ENCODE measurements at places on chromosomes 12 and 14.

- DNase-seq, result no peak
Observed at GRCh38 chr12:84779169-84779568, 133.4 kb downstream of the SLC6A15 start.

DNA sequence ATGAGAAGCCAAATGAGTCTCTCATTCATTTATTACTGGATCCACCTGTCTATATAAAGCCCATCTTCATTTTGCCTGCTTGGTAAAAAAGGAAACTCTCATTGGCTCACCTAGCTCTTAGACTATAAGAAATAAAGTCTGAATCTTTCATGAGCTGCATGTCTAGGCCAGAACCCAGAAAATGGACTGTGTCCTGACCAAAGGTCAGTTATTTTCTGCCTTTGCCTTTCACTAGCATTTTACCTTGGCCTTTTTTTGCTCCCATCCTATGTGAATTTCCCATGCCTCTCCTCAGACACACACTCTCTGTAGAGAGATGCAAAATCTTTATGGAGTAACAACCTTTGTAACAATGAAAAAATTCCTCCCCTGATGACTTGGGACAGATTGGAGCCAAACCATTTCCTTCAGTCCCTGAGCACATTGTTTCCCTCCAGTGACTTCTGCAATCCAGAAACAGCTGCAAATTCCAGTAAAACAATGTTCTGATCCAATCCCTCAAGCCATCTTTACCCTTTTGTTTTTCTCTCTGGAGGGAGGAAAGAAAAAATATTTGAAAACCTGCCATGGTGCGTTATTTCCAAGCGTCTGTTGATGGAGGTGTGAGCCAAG, 33.6 kb upstream of the MAP3K9 start:
- DNase-seq, result no peak

- DNase-seq, result peak; percentile 39
Observed at GRCh38 chr12:52221912-52222457, 11.1 kb upstream of the KRT7 start.

GRCh38 chr12:63037746-63038712, 103.1 kb upstream of the PPM1H start:
- no peak for DNase-seq

DNA sequence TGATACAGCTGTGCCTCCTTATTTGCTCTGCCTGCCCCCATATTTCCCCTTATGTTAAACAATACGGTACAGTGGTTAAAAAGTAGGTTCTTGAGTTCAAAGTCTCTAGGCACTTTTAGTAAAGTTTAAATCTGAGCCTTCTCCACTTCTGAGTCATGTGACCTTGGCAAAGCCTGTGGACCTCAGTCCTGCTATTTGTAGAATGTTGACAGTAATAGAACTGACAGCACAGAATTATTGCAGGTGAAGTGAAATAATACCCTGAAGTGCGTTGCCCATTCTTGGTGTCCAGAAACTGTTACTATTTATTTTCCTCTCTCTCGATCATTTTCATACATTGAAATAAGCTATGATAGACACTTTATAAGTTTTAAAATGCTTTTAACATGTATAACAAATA, 499.7 kb downstream of the EGLN3 start:
- no peak for DNase-seq

GRCh38 chr12:95173392-95174251, 43.6 kb downstream of the FGD6 start:
- no peak for DNase-seq

- no peak for DNase-seq
Observed at GRCh38 chr12:46362895-46363581, 9.5 kb downstream of the SLC38A2 start.

DNA sequence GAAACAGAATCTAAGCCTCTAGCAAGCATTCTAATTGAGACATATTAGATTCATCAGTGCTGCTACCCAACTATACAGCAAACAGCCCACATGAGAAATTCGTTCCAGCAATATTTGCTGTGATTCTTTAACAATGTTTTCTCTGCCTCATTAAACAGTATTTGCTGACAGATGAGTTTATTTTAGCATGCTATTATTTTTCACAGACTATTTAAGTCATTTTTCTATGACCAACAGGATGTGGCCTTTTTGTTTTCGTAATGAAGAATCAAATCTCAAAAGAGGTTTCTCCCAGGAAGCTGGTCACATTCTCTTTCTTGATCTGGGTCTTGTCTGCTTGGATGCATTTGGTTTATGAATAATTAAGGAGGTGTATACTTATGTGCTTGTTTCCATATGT, 23.2 kb upstream of the SERPINA12 start:
- peak; percentile 25 for DNase-seq

DNA sequence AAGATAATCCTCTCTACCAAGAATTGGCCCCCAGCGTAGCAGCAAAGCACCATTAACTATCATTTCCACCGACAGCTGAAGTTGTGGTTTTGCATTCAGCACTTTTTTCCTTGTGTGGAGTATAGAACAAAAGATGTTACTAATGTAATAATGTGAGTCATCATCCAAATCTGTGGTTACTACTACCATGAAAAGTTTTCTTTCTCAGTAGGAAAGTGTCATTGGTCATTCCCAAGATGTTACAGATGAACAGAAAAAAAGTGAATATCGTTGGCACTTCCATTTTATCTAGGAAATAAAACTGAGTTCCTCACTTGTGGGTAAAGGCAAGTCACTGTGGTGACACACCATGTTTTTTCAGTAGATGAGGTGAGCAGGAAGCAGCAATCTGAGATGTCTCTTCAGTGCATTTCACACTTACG, 30.3 kb upstream of the IFNG start:
- no peak for DNase-seq

DNA sequence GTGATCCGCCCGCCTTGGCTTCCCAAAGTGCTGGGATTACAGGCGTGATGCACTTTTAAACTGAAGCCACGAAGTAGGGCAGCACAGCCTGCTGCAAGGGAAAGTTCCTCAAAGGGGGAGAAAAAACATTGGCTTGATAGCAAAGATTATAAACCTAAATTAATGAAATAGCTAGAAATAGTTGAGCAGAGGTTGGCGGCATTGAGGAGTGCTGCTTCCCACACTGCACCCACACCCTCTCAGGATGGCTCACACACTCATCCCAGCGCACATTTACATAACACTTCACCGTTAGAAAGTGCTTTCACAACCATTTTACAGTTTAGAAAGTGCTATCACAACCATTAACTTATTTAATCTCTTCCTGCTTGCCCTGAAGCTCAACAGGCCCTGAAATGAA, 44.4 kb upstream of the TCL1A start:
- DNase-seq, result no peak

DNA sequence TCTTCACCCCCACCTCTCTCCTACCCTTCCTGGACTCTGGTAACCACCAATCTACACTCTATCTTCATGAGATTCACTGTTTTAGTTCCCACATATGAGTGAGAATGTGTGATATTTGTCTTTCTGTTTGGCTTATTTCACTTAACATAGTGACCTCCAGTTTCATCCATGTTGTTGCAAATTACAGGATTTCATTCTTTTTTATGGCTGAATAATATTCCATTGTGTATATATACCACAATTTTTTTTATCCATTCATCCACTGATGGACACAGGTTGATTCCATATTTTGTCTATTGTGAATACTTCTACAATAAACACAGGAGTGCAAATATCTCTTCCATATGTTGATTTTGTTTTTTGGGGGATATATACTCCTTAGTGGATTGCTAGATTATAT, 140.5 kb downstream of the OTOGL start:
- no peak for DNase-seq

DNA sequence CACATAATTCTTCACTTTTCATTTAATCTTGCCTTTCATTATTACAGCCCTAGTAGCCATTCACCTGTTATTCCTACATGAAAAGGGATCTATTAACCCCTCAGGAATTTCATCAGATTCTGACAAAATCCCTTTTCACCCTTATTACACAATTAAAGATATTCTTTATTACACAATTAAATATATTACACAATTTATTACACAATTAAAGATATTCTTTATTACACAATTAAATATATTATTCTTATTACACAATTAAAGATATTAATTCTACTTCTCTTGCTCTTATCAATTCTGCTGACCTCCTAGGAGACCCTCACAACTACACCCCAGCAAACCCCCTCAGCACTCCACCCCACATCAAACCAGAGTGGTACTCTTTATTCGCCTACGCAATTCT, 77.1 kb downstream of the SINHCAF start:
- DNase-seq, result no peak

DNA sequence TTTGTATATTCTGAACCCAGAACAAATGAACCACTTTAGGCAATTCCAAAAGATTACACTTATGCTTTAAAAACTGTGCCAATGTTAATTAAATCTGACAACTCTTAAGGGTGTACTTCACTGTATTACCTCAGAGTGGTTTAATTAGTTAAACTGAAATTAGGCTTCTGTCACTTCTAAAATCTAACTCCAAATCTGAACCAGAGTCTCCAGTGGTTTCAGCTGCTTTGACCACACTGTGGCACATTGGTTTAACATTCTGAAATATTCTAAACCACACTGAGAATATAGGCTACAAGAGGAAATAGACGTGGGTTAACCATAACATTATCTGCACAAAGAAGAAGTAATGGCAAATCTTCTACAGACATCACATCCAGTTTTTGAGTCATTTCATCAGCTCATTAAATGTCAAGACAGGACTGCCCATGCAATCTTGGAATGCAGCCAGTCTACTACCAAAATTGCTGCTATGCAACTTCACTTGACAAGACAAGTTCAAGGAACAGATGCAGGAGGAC, 94.8 kb downstream of the LRP6 start:
- DNase-seq, result peak; percentile 62

DNA sequence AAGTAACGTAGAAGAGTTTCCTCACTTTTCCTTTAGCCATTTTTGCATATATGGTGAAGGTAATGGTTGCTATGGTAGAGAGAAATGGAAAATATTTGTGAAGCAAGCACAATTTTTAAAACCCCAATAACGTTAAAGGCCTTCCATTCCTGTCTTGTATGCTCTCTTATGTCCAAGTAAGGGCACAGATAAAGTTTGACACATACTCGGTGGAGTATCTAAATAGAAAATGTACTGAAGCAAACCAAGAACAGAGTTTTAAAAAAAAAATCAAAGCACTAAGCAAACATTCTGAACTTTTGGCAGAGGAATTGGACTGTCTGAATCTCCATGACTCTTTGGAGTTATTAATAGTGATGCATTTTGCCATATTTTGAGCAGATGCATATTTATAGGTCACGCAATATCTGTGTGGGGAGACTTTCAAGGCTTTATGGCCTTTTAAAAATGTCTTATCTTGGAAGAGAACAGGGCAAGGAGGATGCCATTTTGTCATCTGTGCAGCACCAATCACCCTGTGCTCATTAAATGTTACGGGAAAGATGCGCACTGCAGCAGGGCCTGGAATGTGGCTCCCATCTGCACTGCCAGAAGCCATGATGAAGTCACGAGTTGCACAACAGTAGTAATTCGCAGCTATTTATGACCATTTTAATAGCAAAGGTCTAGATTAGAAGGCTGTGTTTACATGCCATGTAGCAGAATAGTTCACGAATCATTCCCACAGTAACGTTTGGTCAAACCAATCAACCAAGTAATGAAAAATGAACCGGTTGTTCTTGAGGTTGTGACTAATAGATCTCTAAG, 23.3 kb upstream of the AMIGO2 start:
- no peak for DNase-seq

GRCh38 chr14:73602994-73603393, 9.3 kb upstream of the ACOT6 start:
- no peak for DNase-seq

- peak; percentile 12 for DNase-seq
Observed at GRCh38 chr14:35944847-35945246, 118.7 kb downstream of the BRMS1L start.

GRCh38 chr14:49212721-49213120, 373.5 kb downstream of the RPS29 start:
- no peak for DNase-seq

DNA sequence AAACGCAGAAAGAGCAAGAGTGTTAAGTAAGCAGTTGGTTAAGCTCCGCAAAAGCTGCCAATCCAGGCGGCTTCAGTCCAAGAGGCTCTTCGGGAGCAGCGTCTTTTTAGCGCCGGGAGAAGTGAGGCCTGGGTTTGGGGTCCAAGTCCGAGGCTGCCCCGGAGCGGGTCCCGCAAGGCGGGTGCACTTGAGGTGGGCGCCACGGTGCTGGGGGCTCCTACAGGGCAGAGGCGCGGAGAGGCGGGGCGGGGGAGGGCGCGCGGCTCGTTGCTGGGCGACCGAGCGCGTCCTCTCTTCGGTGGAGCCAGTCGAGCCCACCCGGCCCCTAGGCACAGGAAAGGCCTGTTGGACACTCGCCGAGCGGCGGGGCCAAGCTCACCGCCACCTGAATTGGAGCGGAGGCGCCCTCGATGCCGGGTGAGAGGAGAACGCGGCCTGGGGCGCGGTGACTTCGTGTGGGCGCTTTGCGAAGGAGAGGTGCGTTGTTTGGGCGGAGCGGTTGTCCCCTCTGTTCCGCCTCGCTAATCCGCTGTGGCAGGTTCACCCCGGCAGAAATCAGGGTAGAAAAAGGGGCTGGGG, 15.6 kb downstream of the TTC6 start:
- no peak for DNase-seq

- DNase-seq, result no peak
Observed at GRCh38 chr12:64383675-64384074, 6.9 kb downstream of the C12orf56 start.

- peak; percentile 35 for DNase-seq
Observed at GRCh38 chr14:103846543-103847450, 578 bp downstream of the PPP1R13B start.

- no peak for DNase-seq
Observed at GRCh38 chr14:99460793-99461192, 19.9 kb downstream of the SETD3 start.

- DNase-seq, result no peak
Observed at GRCh38 chr12:123897221-123897620, 75.4 kb downstream of the CCDC92 start.

DNA sequence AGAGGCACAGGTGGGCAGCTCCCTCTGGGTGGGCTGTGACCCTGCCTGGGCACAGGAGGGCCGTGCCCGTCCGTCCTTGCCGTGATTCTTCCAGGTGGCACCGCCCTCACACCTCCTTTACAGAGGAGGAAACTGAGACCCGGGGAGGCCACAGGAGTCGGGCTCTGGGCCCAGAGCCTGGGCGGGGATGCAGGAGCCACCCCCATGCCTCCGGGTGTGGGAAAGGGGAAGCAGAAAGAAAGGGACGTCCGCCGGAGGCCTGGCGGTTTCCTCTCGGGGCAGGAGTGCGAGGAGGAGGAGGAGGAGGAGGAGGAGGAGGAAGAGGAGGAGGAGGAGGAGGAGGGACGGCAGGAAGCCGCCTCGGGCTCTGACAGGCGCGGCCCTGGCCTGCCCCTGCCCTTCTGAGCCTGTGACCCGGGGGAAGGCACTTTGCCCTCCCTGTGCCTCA, 23.0 kb downstream of the SH2B3 start:
- DNase-seq, result no peak

- no peak for DNase-seq
Observed at GRCh38 chr12:24574538-24574937, 374.4 kb downstream of the BCAT1 start.
